Activated CD4-positive, alpha-beta T cell treated with anti-CD3 and anti-CD28 coated beads, Interleukin-2, amount 50 U/mL, for 16 hours (primary cell): ENCODE measurements at places on chromosomes 12 and 14.

DNA sequence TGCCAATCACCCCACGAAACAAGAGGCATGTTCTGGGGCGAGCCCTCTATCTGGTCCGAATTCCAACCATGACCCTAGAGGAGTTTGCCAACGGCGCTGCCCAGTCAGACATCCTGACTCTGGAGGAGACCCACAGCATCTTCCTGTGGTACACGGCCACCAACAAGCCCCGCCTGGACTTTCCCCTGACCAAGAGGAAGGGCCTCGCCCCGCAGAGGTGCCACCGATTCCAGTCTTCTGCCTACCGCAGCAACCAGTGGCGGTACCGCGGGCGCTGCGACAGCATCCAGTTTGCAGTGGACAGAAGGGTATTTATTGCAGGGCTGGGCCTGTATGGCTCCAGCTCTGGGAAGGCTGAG lies 1.7 kb downstream of the BTBD6 start:
- no peak for DNase-seq

DNA sequence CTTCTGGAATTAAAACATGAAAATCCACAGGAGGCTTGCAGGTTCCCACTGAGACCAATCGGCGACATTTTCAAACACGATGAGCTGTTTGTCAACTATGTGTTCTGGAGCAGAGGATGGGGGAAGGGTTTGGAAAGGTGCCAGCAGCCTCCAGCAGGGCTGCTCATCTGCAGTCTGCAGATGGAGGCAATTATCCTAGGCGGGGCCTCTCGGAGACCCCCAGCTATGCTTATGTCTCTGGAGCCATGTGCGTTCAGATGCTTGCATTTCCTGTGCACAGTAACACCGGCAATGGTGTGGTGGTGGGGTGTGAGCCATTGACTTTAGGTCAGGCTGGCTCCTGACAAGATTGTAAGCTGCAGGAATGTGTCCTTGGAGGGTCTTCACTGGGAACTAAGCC lies 51.7 kb downstream of the RPH3A start:
- no peak for DNase-seq

GRCh38 chr12:11763760-11764520 lies 114.5 kb downstream of the ETV6 start:
- DNase-seq = no peak

DNA sequence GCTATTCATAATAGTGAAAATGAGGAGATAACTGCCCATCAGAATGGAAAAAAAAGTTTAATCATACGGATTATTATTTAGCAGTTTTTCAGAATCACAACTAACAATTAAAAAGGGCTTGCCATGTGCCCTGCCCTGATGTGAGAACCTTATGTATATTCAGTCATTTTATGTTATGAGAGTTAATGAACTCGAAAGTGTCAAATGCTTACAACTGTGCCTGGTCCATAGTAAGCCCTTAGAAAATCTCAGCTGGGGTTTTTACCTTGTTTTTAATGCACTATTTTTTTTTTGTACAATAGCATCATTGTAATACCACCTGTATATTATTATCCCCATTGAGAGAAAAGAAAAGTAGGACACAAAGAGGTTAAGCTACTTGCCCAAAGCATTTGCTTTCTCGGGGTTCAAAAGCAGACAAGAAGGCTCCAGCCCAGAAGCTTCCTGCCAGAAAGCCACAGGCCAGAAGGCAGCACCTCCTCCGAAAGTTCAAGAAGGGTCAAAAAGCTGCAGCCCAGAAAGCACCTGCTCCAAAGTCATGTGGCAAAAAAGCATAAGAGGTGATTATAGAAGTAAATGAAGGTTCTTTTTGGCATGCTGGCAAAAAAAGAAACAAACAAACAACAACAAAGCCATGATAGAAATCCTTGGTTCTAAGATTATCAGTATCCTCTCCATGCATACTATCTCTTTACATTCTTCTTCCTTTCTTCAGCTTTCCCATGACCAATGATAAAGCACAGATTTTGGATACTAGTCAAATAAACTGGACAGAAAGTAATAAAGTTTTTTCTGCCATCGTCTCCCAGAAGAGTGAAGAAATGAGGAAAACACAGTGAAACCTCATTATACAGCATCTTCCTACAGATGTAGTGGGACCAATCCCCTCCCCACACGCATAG lies 59.1 kb upstream of the NAP1L1 start:
- no peak for DNase-seq

GRCh38 chr12:14994610-14995009 lies 21.8 kb downstream of the PDE6H start:
- no peak for DNase-seq

- peak; percentile 84 for DNase-seq
Measured at GRCh38 chr14:98138666-98139065, 1133.3 kb downstream of the BCL11B start.

- DNase-seq = no peak
Measured at GRCh38 chr14:103710771-103711377, 4.4 kb downstream of the XRCC3 start.

DNA sequence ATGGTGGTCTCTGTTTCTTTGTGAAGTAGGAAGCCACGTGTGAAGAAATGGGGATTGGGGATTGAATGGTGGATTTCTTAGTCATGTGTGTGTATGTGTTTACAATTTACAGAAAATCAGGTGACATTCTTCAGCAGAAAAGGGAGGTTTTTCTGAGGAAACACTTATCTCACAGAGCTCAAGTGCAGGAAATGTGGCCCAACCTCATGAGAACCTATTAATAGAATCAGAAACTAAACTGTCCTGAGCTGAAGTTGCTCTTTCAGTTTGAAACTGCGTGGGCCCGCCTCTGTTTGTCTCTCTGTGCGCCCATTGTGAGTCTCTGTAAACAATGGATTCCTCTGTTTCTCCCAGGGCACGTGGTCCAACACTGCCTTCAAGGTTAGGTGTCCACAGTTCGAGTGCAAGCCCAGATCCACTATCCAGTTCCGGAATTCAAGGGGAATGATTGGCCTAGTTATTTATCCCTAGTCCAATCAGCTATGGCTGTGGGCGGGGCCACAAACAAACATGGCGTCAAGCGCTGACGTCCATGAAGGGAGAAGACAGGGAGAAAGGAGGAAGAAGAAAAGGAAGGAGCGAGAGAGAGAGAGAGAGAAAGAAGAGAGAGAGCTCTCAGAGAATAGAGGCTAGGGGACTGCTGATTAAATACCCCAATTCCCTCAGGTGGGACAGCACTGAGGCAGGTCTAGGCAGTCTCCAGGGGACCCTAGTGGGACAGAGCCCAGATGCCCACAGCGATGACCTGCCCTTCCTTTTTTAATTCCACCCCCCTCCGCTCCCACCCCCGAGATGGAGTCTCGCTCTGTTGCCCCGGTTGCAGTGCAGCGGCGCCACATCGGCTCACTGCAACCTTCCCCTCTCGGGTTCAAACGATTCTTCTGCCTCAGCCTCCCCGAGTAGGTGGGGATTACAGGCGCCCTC lies 31.4 kb upstream of the C12orf76 start:
- DNase-seq = peak; percentile 86

DNA sequence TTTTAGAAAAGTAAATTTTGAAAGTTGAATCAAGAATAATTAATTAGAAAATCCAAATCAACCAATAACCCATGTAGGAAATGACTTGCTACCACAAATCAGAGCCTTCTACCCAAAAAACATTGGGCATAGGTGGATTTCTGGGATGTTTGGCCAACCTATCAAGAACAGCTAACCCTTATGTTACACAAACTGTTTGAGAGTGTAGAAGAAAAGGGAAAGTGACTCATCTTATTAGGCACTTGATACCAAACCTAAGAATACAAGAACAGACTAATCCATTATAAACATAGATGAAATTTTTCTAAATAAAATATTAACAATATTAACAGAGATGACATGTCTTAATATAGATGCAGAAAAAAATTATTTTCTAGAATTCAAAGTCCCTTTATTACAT lies 260.4 kb downstream of the ZFP36L1 start:
- no peak for DNase-seq

DNA sequence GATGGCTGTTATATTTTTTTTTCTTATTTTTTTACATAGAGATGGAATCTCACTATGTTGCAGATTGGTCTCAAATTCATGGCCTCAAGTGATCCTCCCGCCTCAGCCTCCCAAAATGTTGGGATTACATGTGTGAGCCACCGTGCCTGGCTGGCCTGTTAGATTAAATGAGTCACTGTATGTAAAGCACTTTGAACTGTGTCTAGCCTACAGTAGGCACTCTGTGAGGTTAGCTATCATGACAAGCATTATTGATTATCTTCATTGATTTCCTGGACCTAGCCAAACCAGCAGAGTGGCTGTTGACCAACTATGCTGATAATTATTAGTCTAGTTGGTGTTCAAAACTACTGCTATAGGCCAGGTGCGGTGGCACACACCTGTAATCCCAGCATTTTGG lies 42.6 kb downstream of the ARF6 start:
- no peak for DNase-seq

- no peak for DNase-seq
Measured at GRCh38 chr12:31685801-31686200, 26.3 kb downstream of the ETFBKMT start.

- no peak for DNase-seq
Measured at GRCh38 chr14:97824218-97824617, 1027.0 kb downstream of the VRK1 start.

GRCh38 chr14:35416108-35416750 lies 11.7 kb upstream of the NFKBIA start:
- peak; percentile 83 for DNase-seq

GRCh38 chr12:6341417-6342139 lies at the start of gene TNFRSF1A:
TSS of gene TNFRSF1A (minus strand) at chr12:6342076. CDS start at chr12:6341814, 262 bp downstream.
- DNase-seq = peak; percentile 68

DNA sequence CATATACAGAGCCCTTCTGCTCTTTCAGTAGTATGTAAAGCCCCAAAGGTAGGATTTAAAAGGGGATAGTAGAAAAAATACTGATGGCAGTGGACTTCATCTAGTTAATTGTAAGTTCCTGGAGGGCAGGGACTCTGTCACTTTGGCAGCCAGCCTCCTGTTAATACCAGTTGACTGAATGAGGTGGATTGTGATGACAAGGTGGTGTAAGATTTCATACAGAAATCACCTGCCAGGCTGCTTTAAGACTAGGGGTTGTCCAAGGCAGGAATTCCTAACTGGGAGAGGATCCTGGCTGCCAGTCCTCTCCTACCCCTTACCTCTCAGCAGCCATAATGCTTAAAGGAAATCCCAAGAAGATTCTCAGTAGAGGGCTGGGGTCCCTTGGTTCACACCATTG lies 7.3 kb downstream of the DYRK2 start:
- no peak for DNase-seq

- no peak for DNase-seq
Measured at GRCh38 chr12:20602641-20603391, 92.3 kb upstream of the SLCO1C1 start.

DNA sequence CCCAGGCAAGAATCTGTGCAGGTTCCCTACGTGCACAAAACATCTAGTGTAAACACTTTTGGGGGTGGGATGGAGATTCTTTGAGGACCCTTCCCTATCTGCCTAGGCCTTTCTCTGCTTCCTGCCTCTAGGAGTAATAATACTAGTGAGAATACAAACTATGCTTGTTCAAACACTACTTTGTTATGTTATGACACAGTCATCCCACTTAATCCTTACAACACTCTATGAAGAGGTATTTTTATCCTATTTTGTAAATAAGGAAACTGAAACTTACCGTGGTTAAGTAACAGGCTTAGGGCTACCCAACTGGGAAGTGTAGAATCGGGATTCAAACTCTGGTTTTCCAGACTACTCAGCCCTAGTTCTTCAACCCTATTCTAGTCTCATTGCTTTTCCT lies 96.5 kb downstream of the KCNA5 start:
- no peak for DNase-seq

GRCh38 chr12:12582193-12582881 lies 19.7 kb upstream of the DUSP16 start:
- peak; percentile 34 for DNase-seq

GRCh38 chr12:26101350-26101734 lies 23.5 kb downstream of the BHLHE41 start:
- DNase-seq = no peak

- no peak for DNase-seq
Measured at GRCh38 chr12:34403706-34404376, 381.5 kb downstream of the ALG10 start.

GRCh38 chr12:115267891-115268290 lies 583.9 kb upstream of the TBX3 start:
- no peak for DNase-seq

GRCh38 chr14:90625445-90625844 lies 190.8 kb downstream of the TTC7B start:
- no peak for DNase-seq

DNA sequence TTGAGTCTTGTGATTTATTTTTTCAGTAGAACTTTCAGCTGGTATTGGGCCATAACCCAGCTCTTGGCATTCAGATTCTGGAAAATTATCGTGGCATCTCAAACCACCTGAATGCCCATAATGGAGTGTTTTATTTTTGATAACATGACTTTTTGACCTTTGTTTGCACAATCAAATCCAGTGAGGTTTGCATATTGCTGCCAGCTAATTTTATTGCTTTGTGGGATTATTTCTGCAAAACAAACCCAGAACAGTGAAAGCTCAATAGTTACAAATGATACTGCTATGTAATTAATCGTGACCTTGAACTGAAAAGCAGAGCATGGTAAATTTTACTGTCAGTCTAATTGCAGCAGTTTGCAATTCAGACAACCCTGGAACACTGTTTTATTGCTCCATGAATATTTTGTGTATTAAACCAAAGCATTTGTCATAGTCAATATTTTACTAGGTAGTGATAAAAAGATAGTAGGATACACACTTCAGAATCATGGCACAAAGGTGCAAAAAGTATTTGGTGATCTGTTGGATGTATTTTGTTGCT lies 255.2 kb upstream of the NAV3 start:
- no peak for DNase-seq

- DNase-seq = peak; percentile 49
Measured at GRCh38 chr12:66203820-66204219, 14.8 kb downstream of the IRAK3 start.

GRCh38 chr12:9077152-9078031 lies 38.3 kb downstream of the A2M start:
- no peak for DNase-seq

DNA sequence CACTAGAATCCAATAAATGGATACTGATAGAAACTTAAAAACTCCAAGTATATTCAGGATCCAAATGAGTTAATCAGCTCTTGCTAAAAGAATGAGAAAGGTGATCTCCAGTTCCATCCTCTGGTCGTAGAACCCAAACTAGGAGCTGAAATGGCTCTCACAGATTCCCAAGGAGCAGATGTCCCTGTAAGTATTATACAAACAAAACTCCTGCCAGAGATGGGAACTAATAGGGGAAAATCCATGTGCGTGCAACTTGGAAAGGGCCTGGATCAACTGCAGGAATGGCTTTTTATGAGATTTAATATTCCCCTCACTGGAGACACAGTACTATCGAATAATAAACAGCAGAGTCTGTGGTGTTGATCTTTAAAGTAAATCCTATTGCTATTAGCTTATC lies 309.2 kb upstream of the TBX3 start:
- DNase-seq = no peak

- no peak for DNase-seq
Measured at GRCh38 chr12:121264951-121265515, 31.5 kb downstream of the CAMKK2 start.

GRCh38 chr12:123062681-123063486 lies 82.4 kb downstream of the ARL6IP4 start:
- DNase-seq = no peak

DNA sequence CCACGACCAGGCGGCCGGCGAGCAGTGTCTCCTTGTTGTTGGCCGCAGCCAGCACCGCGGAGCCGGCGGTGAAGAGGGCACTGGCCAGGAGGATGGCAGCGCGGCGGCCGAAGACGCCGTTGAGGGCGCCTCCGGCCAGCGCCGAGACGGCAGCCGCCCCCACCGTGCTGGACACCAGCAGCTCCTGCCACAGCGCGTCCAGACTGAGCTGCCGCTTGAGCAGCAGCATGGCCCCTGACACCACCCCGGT lies 691 bp downstream of the SLC2A13 start:
- DNase-seq = no peak
